ENCODE measurements at places on chromosomes 3 and 15.

- DNase-seq, result no peak
These were observed 12.7 kb downstream of the TMPRSS7 start for GRCh38 chr3:112047264-112047663.

DNA sequence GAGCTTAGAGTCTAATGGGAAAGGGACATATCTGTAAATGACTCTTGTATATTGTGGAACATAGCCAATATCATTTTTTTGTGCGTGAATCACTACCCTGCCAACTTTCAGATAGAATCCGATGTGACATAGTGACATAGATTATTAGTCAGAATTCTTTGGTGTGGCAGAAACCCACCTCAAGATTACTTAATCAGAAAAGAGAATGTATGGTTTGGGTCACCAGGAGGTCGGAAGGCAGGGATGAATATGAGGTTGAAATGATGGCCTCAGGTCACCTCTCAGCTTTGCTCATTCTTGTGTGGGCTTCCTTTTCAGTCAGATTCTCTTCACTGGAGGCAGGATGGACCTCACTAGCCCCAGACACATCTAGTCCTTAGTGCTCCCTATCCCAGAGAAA lies 41.4 kb downstream of the SNAPC5 start:
- DNase-seq, result no peak

GRCh38 chr3:194250098-194251002 lies 100.8 kb downstream of the CPN2 start:
- no peak for DNase-seq

DNA sequence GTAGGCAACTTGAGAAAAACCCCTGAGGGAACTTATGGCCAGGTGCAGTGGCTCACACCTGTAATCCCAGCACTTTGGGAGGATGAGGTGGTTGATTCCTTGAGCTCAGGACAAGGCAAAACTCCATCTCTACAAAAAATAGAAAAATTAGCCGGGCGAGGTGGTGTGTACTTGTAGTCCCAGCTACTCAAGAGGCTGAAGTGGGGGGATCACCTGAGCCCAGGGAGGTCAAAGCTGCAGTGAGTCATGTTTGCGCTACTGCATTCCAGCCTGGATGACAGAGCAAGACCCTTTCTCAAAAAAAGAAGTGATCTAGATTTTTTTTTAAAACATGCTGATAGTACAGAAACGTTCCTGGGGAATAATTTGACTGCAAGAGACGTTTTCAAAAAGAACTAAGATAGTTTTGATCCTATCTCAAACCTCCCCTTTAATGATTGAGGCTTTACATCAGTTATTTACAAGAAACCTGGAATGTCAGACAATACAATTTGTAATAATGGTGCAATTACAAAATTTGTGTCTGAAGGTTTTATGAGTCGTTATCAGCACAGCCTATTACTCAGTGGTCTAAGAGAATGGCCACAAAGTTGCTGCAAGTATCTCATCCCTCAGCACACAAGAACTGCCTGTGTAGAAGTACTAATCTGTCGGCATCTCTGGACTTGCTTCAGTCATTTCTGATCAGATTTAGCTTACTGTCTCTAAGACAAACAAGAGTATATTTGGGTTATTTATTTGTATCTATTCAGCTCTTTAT lies 32.2 kb upstream of the KLHL25 start:
- no peak for DNase-seq

GRCh38 chr3:56219894-56220805 lies 248.1 kb downstream of the ERC2 start:
- DNase-seq, result no peak

DNA sequence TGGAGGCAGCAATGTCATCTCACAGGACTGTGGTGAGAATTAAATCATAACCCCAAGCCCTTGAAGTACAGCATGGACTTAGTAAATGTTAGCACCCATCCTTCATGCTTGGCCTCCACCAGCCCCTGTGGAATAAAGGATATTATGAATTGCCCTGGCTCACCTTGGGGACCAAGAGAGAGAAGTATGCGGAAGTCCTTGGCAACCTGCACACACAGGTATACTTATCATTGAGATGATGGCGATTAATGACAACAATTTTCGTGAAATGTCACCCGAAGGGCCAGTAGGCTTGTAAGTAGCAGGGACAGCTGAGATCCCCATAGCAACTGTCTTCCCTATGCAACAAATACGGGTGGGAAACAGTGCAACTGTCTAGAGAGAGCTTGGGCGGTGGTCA lies 102.0 kb downstream of the FAM43A start:
- no peak for DNase-seq

- no peak for DNase-seq
These were observed 111.8 kb downstream of the IGF2BP2 start for GRCh38 chr3:185713015-185713414.

GRCh38 chr3:127475391-127475790 lies 115.1 kb downstream of the TPRA1 start:
- no peak for DNase-seq

DNA sequence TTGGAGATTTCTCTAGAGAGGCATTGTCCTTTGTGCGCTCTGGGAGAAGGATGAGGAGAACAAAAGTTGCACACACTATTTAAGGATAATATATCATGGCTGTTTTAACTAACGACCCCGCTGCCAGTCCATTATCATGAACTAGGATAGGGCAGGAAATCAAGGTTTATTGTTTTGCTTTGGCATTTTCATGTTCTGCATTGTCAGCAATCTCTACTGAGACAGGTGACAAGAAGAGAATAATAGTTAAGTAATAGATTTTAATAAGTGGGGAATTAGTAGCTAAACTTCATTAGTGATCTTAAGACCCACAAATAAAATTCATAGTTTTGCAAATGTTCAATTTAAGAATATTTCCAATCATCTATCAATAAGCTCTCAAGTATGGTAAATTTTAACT lies 20.6 kb upstream of the GMNC start:
- DNase-seq, result no peak

- DNase-seq, result peak; percentile 82
These were observed 4.2 kb downstream of the FURIN start for GRCh38 chr15:90872486-90873184.

- DNase-seq, result no peak
These were observed 97.7 kb downstream of the PLCL2 start for GRCh38 chr3:16982460-16982859.

GRCh38 chr3:112011376-112011940 lies 12.7 kb downstream of the TAGLN3 start:
- no peak for DNase-seq

GRCh38 chr3:151067158-151067557 lies 18.3 kb upstream of the MED12L start:
- no peak for DNase-seq

GRCh38 chr15:25059698-25060471 lies 105.1 kb downstream of the SNRPN start:
- peak; percentile 41 for DNase-seq

DNA sequence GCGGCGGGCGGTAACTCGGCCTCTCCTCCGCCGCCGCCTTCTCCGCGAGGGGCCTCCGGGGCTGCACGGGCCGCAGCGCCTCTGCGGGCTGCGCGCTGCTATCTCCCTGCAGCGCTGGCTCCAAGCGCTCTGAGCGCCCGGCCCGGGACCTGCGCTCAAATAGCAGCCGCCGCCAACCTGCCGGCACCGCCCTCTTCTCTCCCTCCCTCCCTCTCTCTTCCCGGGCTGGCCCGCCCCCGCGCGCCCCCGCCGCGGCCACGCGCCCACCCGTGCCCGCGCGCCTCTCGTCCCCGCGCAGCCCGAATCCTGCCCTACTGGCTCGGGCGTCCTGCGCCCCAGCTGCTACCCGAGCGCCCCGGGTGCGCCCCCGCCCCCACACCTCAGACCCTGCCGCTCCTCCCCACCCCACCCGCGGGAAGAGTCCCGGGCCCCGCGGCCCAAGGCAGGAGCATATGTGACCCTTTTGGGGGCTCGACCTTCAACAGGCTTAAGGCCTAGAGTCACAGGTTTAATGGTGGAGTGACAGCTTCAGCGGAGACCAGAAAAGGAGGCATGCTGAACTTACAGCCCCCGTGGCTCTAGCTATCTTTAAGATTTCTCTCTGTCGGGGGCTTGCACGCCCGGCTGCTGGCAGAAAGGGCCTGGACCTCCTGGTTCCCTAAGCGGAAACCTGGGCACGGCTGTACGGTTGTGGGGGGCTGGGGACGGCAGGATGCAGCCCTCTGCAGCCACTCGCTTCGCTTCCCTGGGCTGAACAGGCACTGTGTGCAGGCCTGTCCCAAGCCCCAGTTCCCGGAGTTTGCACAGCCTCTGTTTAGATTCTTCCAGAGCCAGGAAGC lies at the start of gene CACNA2D2:
CACNA2D2 (minus strand) TSS at position 131 of the 839 bp plus-strand sequence. CDS start 211 bp downstream, outside the sequence.
- peak; percentile 83 for DNase-seq

Measured in activated effector memory CD4-positive, alpha-beta T cell treated with anti-CD3 and anti-CD28 coated beads, Interleukin-2, amount 50 U/mL, for 16 hours (primary cell).